ENCODE measurements at places on chromosomes 6 and 20.

GRCh38 chr6:117540670-117541069 is 58.2 kb downstream of the DCBLD1 start:
- H3K4me1 ChIP-seq, result no peaks in the 10 kb centered on the region
- no peak overlapping the region for H3K27ac ChIP-seq

GRCh38 chr20:5751856-5752255 is 1.7 kb downstream of the SHLD1 start:
- H3K27me3 ChIP-seq, result no peaks in the 10 kb centered on the region
- DNase-seq, result no peak
- peaks cover 4% of the 10 kb centered on the region for H3K36me3 ChIP-seq
- H3K27ac ChIP-seq, result no peak overlapping the region
- H3K4me1 ChIP-seq, result peaks cover 10% of the 10 kb centered on the region

DNA sequence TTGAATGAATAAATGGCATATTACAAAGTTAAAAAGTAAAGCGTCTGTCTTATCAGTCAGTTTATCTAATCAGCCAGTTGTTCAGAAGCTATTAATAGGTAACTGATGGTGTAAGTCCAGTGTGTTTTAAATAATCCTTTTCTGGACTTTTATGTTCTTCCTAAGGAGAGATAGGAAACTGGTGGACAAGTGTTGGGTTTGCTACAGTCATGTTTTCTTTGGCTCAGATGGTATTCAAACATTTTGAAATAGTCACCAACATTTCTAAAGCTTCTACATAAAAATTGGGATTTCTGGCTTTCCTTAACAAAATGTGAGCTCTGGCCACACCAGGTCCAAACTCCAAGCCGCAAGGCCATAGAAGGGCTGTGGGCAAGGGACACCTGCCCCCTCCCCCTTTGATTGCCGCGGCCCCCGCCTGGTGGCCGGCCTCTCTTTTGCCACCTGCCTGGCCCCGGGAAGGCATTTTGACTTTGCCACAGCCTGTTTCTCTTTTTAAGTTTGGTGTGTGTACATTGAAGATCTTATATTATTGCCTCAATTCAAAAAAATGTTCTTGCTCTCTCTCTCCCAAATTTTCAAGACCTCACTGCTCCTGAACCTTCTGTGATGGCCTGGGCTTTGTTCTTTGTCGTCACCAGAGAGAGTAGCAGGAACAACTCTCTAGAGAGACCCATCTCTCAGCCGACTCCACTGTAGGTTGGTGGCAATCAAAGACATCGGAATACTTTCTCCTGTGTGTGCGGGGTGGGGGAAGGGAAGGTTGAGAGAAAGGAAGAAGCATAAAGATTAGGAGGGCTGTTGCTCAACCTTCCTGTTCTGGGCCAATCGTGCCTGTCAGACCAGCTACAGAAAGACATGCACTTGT is 84.0 kb upstream of the ZNF217 start:
- peaks cover 38% of the 10 kb centered on the region for H3K4me1 ChIP-seq
- H3K27me3 ChIP-seq, result peaks cover 10% of the 10 kb centered on the region
- H3K27ac ChIP-seq, result peak overlapping the region; percentile 33
- no peaks in the 10 kb centered on the region for H3K36me3 ChIP-seq
- peak overlapping the region; percentile 45 for H3K4me3 ChIP-seq

GRCh38 chr20:51384875-51385274 is 157.6 kb downstream of the NFATC2 start:
- no peak for DNase-seq
- H3K27me3 ChIP-seq, result peaks cover 22% of the 10 kb centered on the region
- no peak overlapping the region for H3K4me3 ChIP-seq
- peaks cover 45% of the 10 kb centered on the region for H3K4me1 ChIP-seq
- H3K27ac ChIP-seq, result no peak overlapping the region

- peaks cover 4% of the 10 kb centered on the region for H3K27me3 ChIP-seq
- H3K36me3 ChIP-seq, result no peaks in the 10 kb centered on the region
- DNase-seq, result no peak
- peaks cover 59% of the 10 kb centered on the region for H3K4me1 ChIP-seq
- no peak overlapping the region for H3K4me3 ChIP-seq
Measured at GRCh38 chr20:50629670-50630045, 61.7 kb downstream of the RIPOR3 start.

GRCh38 chr6:144149558-144149893 is 791 bp upstream of the STX11 start:
- H3K27ac ChIP-seq, result no peak overlapping the region
- H3K4me1 ChIP-seq, result peaks cover 10% of the 10 kb centered on the region
- no peaks in the 10 kb centered on the region for H3K36me3 ChIP-seq
- H3K27me3 ChIP-seq, result peaks cover 83% of the 10 kb centered on the region
- no peak for DNase-seq
- peak overlapping the region; percentile 83 for H3K4me3 ChIP-seq

DNA sequence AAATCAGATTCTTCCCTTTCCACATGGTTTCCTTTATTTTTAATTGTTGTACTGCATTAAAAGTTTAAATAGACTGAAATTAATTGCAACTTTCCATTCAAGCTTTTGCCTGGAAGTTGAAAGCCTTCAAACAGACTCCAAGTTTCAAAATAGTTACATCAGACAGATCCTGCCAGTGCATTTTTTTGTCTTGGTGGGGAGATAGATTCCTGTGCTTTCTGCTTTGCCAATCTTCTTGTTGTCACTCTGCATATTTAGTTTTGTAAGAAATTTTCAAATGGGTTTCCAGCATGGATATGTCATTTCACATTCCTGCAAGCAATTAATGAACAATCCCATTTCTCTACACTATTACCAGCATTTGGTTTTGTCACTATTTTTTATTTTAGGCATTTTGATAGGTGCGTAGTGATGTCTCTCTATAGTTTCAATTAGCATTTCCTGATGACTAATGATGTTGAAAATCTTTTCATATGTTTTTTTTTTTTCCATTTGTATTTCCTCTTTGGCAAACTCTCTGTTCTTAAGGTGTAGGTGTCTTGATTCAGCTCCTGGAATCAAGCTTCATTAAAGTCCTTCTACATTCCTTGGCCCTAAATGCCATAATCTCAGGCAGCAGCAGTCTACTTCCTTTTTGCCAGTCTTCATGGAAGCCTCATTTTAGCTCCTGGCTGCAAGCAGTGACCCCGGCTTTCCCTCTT is 40.5 kb downstream of the SCP2D1 start:
- no peaks in the 10 kb centered on the region for H3K36me3 ChIP-seq
- no peak for DNase-seq
- no peaks in the 10 kb centered on the region for H3K4me1 ChIP-seq
- no peak overlapping the region for H3K4me3 ChIP-seq

DNA sequence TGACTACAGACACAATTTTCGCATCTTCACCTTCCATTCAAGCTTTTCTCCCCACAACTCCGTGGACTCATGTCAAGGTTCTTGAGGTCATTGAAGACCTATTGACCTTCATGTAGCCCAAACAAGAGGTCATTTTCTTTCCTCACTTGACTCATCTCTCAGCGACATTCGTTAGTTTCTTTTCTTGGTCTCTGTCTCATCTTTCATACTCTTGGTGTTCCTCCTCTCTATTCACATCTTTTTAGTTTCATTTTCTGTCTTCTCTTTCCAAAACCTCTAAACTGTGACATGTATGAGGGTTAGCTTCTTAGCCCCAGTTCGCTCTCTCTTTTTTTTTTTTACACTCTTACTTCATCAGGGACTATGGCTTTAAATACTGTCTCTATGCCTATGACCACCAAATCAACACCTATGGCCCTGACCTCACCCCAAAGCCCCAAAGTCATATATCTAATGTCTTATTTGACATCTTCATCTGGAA is 128.6 kb upstream of the BACH2 start:
- H3K27ac ChIP-seq, result no peak overlapping the region
- H3K27me3 ChIP-seq, result peaks cover under 1% of the 10 kb centered on the region

DNA sequence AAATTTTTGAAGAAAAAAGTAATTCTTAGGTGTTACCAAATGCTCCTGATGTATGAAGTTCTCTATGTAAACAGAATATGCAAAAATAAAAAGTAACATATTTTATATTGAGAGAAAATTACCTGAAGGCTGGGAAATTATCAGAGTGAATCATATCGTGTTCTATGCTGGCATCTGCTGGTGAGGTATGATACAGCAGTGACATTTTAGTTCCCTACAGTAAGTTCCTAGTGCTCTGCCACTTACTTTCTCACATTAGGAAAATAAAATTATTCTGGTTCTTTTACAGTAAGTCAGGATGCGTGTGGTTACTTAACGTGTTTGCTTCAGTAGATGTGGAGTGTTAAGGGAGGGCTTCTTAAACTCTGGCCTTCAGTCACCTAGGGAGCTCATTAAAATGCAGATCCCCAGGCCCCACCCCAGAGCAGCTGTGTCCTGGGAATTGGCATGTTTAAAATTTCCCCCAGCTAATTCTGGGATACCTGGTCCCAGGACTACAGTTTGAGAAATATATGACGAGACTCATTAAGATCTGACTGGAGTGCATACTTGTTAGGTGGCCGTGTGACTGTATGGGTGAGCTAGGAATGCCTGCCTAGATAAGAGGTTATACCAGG is 3.2 kb downstream of the ACTR5 start:
- H3K4me1 ChIP-seq, result peaks cover 25% of the 10 kb centered on the region
- peaks cover 41% of the 10 kb centered on the region for H3K36me3 ChIP-seq
- no peak overlapping the region for H3K4me3 ChIP-seq
- DNase-seq, result no peak
- H3K27ac ChIP-seq, result no peak overlapping the region
- H3K27me3 ChIP-seq, result peaks cover 16% of the 10 kb centered on the region

DNA sequence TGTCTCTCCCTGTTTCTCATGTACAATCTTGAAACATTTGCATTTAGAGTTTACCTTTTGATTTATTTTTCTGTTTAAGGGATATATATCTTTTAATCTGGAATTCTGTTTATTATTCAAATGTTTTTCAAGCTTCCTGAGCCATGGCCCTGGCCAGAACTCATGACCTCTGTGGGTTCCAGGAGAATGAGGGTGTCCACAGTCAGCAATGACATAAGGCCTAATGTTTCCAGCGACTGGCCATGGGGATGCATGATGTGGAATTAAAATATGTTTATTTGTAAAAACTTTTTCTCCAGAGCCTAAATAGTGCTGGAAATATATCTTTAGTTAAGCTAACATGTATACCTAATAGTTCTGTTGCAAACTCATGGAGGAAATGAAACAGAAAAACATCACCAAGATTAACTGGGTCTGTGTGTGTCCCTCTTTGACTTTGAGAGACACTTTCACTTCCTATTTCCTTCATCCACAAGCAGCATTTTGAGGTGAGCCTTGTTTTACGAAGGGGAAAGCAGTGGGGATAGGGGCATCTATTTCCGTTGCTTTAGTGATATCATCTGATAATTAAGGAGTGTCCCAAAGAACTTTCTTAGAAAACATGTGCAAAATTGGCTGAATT is 87.6 kb downstream of the SMOC2 start:
- H3K27me3 ChIP-seq, result peaks cover 6% of the 10 kb centered on the region
- no peak overlapping the region for H3K27ac ChIP-seq
- peaks cover 22% of the 10 kb centered on the region for H3K4me1 ChIP-seq
- H3K4me3 ChIP-seq, result no peak overlapping the region
- DNase-seq, result no peak

- no peak for DNase-seq
- no peak overlapping the region for H3K27ac ChIP-seq
- H3K4me1 ChIP-seq, result peaks cover 14% of the 10 kb centered on the region
- no peak overlapping the region for H3K4me3 ChIP-seq
- no peaks in the 10 kb centered on the region for H3K36me3 ChIP-seq
Measured at GRCh38 chr6:24584382-24584720, 61.6 kb downstream of the KIAA0319 start.

GRCh38 chr20:10171864-10172751 is 46.5 kb upstream of the SNAP25 start:
- H3K4me1 ChIP-seq, result peaks cover 9% of the 10 kb centered on the region
- H3K36me3 ChIP-seq, result no peaks in the 10 kb centered on the region
- peak overlapping the region; percentile 80 for H3K4me3 ChIP-seq
- H3K27me3 ChIP-seq, result peaks cover 17% of the 10 kb centered on the region
- H3K27ac ChIP-seq, result no peak overlapping the region
- peak; percentile 66 for DNase-seq

DNA sequence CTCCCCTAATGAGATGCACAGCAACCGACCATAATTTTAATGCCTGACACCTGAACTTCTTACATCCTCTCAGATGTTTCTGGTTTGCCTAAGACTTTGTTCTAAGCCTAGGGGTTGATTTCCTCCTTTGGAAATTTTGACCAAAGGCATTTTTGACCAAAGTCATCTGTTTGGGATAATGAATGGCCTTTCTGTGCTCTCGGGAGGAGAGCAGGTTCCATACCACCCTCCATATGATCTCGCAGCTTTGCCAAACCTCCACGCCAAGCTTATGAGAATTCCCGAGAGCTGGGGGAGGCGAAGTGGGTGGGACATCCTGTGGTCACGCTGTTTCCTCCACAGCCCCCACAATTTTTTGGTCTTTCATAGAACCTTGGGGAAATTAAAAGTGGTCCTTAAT is 91.7 kb downstream of the SCML4 start:
- no peaks in the 10 kb centered on the region for H3K36me3 ChIP-seq
- H3K4me3 ChIP-seq, result peak overlapping the region; percentile 14
- no peak overlapping the region for H3K27ac ChIP-seq
- H3K27me3 ChIP-seq, result peaks cover 14% of the 10 kb centered on the region

DNA sequence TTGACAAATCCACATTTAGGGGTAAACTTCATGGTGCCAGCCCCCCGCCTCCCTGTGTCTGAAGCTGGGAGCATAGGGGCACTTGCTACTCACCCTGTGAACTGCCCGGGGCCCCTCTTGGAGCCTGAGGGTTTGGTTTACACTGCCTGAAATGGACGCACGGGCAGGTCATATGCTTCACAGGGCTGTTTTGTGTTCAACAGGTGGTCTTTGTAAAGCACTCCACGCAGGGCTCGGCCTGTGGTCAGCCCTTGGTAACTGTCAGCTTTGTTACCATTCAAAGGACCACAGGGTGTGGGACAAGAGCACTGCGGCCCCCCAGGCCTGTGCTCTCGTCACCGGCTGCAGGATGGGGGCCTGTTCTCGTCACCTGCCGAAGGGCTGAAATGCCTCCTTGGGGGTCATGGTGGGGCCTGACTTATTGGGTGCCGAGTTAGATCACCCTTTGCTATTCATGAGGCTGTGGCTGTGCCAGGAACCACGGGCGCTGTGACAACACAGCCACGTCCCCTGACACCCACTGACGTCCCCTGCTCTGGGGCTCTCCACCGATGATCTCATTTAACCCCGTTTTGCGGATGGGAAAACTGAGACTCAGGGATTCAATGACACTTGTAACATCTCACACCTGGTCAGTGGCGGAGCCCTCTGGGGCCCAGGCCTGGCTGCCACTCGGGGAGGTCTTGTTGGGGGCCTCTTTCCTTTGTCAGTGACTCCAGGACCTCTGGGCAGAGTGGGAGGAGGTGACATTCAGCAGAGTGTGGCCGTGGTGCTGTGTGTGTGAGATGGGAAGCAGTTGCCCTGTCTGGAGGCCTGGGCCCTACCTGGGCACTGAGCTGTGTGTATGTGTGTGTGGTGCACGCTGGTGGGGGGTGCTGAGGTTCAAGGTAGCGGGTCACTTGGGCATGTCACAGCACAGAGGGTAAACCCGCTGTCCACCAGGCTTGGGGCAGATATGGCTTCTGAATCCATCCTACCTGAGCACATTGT is 24.9 kb downstream of the ZBP1 start:
- no peak for DNase-seq
- no peak overlapping the region for H3K27ac ChIP-seq
- no peak overlapping the region for H3K4me3 ChIP-seq
- peaks cover 18% of the 10 kb centered on the region for H3K27me3 ChIP-seq
- H3K4me1 ChIP-seq, result peaks cover 30% of the 10 kb centered on the region

Measured in nephron progenitor cell (in vitro differentiated cells).